ENCODE measurements at places on chromosomes 2 and 18.
A peak's percentile ranks its signal among the peaks of the same experiment; 100 is the strongest.

DNA sequence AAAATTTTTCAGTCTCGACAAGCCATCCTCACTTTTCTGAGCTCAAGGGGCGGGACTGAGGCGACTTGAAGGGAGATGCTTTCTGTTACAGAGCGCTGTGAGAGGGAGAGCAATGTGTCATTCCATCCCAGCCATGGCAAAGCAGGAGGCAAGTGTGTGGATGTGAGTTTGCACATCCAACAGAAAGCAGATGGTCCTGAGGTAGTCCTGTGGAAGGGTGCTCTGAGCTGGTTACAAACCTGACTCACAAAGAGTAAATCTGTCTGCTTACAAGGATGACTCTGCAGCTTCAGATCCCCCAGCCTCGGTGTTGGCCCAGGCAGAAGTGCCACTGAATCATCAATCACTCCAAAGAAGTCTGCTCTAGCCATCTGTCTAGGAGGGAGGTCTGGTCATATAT lies 482.0 kb upstream of the DCC start:
- no peak for DNase-seq

DNA sequence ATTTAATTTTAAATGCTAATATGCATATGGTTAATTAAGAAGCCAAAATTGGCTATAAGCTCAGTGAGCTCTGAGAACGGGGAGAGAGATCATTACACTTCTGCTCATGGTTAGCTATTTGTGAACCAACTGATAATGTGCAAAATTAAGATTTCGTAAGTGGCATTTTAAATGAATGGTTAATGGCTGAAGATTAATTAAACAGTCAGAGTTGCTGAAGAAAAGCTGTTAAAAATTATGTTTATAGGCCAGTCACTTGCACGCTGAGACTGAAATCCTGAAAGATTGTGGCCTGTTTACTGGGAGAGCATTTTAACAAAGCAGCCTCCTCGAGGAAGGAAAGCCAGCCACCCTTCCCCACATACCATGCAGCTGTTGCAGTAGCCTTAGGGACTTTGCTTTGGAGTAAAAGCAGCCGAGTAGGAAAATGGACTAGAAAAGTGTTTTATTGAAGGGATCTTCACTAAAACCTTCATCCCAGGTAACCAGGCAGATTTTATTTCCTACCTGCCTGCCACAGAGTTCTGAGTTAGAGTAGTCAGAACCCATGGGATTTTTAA lies 218.8 kb upstream of the NRP2 start:
- DNase-seq: no peak

GRCh38 chr2:9422321-9423099 lies 818 bp downstream of the ITGB1BP1 start:
- peak; percentile 18 for DNase-seq

GRCh38 chr18:24114924-24115549 lies 23.8 kb upstream of the CABYR start:
- no peak for DNase-seq

DNA sequence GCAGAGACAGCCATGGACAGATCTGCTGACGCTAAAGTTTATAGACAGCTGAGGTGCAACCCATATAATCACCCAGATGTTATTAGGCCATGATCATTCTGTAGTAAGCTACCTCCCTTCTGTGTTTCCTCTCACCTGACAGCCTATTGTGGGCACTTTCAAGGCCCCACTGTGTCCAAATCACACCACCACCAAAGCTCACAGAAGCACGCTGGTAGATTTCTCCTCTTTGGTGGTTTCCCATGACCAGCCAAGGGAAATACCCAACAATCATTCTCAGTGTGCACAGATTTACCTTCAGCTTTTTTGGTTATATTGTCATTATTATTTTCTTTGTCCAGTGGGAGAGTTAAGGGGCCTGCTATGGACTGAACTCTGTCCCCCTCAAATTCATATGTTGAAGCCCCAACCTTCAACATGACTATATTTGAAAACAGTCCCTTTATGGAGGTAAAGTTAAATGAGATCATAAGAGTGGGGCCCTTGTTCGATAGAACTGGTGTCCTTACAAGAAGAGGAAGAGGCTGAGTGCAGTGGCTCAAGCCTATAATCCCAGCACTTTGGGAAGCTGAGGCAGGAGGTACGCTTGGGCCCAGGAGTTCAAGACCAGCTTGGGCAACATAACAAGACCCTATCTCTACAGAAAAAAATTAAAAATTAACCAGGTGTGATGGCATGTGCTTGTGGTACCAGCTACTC lies 74.0 kb upstream of the MSH6 start:
- DNase-seq: no peak

DNA sequence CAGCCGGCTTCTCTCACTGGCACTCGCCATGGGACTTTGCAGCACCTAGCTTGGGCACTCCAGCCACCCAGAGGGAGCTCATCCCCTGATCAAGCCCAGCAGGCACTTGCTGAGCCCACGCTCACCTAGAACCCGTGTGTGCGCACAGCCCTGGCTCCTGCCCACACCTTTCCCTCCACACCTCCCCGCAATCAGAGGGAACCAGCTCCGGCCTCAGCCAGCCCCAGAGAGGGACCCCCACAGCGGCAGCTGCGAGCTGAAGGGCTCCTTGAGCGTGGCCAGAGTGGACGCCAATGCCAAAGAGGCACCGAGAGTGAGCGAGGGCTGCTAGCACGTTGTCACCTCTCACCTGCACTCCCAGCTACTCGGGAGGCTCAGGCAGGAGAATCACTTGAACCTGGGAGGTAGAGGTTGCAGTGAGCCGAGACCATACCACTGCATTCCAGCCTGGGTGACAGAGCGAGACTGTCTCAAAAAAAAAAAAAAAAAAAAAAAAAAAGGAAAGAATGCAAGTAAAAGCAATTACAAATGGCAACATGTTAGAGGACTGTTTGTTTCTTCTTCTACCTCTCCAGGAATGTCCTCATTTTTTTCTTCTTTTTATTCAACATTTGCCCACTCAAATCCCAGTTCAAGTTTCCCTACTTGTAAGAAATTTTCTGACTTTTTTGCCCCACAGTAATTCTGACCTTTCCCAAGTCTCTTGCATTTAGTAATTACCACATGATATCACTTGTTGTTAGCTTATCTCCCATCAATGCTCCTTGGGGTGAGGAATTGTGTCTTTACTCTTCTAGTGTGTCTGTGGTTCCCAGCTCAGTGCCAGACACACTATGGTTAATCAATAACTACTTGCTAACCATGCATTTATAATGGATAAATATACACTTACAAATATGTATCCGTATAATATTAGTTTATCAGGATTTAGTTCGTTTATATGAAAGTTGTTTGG lies 40.6 kb upstream of the ST3GAL5 start:
- DNase-seq: no peak

GRCh38 chr2:14909795-14910194 lies 277.3 kb downstream of the LRATD1 start:
- DNase-seq: no peak

- no peak for DNase-seq
These were observed 297.4 kb downstream of the EIPR1 start for GRCh38 chr2:3079959-3080948.

DNA sequence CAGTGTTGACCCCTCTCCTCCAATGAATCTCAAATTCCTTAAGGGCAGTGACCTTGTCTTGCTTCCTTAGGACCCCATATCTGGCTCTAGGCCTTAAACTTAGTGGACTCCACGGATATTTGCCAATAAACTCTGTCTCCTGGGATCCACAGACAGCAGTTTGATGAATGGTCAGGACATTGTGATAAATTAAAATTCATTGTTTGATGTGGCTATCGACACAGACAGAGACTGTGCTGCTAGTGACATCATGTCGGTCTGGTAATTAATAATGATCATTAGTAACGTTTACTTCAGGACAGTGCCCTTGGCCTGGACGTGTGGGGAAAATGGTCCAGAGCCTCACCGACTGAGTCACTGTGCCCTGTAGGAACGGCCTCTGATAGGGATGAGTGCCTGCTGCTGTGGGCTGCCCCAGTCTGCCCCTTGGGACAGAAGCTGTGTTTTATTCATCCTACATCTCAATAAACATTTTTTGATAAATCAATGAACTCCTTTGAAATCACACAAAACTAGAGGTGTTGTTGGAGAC lies 5.2 kb upstream of the SLC35F6 start:
- DNase-seq: no peak

DNA sequence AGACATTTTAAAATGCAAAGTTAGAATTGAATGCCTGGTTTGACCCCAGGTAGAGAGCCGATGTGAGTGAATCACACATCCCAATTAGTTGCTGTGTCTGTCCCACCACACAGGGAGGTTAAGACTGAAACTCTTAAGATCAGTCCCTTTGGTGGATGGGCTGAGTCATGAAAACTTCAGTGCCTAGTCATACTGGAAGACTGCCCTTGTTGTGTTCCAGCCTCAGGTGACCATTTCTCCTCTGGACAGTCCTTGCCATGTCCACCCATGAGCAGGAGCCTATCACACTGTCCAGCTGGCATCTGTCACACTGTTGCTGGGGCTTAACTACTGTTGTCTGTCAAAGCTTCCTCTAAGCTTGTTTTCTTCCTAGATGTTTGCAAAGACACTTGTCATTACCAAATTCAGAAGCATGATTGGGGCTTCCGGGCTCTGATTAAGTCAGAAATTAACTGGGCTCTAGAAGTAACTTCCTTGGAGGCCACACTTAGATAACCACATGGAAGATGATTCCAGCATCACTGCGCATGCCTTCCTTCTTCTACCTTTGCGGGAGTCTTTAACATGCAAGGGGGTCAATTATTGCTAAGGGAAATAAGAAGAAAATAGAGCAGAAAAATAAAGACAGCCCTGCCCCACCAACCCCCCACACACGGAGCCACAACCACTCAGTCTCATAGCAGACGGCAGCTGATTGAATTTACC lies 21.3 kb downstream of the CYRIA start:
- DNase-seq: no peak

DNA sequence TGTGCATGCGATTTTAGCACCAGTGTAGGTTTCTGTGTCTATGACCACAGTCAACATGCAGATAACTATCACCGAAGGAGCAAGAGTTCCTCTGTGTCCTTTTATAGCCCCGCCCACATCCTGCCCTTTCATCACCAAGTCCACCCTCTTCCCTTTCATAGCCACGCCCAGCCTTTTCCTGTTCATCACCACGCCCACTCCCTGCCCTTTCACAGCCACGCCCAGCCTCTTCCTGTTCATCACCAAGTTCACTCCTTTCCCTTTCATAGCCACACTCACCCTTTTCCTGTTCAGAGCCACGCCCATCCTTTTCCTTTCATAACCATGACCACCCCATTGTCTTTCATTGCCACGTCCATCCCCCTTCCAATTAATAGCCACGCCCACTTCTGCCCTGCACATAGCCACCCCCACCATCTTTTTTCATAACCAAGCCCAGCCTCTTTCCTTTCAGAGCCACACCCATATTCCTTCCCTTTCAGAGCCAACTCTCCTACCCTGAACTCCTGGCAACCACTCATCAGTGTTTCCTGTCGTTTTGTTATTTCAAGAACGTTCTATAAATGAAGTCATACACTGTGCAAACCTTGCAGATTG lies 273.9 kb downstream of the MYT1L start:
- DNase-seq: no peak

GRCh38 chr18:51525453-51526225 lies 328.2 kb upstream of the MEX3C start:
- no peak for DNase-seq

GRCh38 chr18:79515944-79516351 lies 120.2 kb downstream of the NFATC1 start:
- DNase-seq: no peak

- DNase-seq: no peak
These were observed 447.0 kb upstream of the ID2 start for GRCh38 chr2:8234757-8235374.

DNA sequence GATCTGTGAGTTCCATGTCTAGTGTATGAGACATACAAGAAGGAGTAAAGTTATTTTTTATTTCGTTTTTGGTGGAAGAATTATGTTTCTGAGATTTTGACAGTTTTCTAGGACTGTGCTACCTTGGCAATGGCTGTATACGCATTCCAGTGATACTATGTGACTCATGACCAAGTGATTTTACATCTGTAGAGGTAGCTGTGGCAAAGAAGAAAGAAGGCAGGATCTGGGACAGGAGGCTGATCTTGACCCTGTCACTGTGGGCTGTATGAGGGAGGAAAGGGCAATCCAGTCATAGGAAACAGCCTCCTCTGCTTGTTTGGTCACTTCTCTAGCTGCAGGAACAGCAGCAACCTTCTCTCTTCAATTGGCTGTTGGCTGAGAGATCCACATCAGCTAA lies 44.0 kb upstream of the PDCL3 start:
- no peak for DNase-seq

DNA sequence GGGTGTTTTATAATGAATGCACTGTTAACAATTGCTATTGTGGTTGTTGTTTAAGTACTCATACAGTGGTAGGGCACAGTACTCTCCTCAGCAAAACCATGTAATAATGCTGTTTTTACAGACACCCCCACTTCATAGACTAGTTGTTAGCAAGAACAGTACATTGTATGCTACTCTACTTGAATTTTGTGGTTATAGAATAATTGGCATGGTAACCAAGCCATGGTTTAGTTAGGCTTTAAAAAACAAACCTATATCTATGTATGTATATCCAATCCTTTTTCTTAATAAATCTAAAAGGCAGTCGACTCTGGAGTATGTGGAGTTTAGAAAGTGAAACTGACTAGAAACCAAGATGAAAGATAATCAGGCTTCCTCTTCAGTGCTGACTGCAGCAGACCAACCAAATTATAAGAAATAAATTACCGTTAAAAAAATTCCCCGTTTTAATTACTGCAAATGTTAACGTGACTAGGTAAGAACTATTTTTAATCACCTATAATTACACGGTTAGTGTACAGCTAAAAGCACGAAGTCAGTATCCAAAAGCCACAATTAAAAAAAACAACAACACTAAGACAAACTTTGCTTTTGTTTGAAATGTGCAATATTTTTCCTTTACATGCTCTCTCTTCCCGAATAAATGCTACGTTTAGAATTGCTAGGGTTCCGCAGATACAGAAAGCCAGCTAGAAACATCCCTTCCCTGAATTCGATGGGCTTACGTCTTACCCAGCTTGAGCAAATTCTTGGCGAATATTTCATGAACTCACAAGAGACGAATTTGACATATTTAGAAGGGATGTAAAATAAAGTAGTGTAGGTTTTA lies 113.3 kb upstream of the SERTAD2 start:
- peak; percentile 67 for DNase-seq

All from hippocampal formation (tissue), 2 donors.